HepG2 (cell line): ENCODE measurements at places on chromosomes 2 and 18. TPM values are rescaled to one million over a fixed set of nuclear protein-coding genes. Genes with fewer than 3 reads are reported as not detected.

DNA sequence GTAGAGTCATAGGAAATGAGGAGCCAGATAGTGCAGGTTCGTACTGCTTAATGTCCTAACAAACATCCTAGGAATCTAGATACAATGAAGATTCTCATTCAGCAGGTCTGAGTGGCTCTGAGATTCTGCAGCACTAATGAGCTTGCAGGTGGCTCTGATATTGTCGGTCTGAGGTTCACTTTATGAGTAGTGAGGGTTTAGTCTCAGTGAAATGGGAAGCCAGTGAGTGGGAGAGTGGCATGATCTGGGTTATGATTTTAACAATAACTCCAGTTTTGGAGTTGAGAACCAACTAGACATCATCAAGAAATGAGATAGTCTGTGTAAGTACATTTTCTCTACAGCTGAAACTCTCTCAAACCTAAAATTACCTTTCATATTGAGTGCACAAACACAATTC lies 166.8 kb upstream of the SP5 start:
- no peak overlapping the region for H3K4me3 ChIP-seq
- H3K4me1 ChIP-seq: no peaks in the 10 kb centered on the region
- H3K36me3 ChIP-seq: no peaks in the 10 kb centered on the region

GRCh38 chr2:174495365-174496012 lies 8.7 kb upstream of the GPR155 start:
- no peaks in the 10 kb centered on the region for H3K4me1 ChIP-seq
- no peak overlapping the region for H3K4me3 ChIP-seq
- peaks cover 24% of the 10 kb centered on the region; the same call in 2 of the 3 replicates for H3K27me3 ChIP-seq
- no peak for DNase-seq
- H3K27ac ChIP-seq: no peak overlapping the region

The PSMA8 gene
- total RNA-seq: not detected in 2 replicates

DNA sequence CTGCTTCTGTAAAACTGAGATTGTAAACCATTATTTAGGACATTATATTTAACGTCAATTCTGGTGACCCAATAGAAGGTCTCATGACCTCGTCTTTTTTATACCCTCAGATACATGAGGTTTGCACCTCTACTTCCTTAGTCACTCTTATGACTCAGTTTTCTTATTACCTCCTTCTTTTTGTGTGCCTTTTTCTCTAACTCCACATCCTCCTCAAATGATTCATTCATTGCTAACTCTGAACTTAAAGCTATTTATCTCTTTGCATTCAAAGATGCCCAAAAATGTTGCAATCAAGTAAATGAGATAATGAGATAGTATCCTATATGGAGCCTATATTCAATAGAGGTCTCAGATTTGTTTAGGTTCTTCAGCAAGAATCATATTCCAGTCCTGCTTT lies 121.0 kb upstream of the KYNU start:
- no peak overlapping the region for H3K4me3 ChIP-seq
- H3K27me3 ChIP-seq: no peaks in the 10 kb centered on the region
- DNase-seq: no peak
- H3K4me1 ChIP-seq: no peaks in the 10 kb centered on the region; the same call in 1 of the 2 replicates
- no peak overlapping the region for H3K27ac ChIP-seq

The CD8B gene
- total RNA-seq: not detected in 2 replicates

GRCh38 chr2:152037743-152038435 lies 61.0 kb downstream of the CACNB4 start:
- H3K4me3 ChIP-seq: no peak overlapping the region
- H3K36me3 ChIP-seq: no peaks in the 10 kb centered on the region
- H3K27ac ChIP-seq: no peak overlapping the region
- no peak for DNase-seq

The TGFBRAP1 gene
- total RNA-seq: 22.9 and 27.0 TPM in 2 replicates

The TXNDC2 gene
- total RNA-seq: not detected in 2 replicates

DNA sequence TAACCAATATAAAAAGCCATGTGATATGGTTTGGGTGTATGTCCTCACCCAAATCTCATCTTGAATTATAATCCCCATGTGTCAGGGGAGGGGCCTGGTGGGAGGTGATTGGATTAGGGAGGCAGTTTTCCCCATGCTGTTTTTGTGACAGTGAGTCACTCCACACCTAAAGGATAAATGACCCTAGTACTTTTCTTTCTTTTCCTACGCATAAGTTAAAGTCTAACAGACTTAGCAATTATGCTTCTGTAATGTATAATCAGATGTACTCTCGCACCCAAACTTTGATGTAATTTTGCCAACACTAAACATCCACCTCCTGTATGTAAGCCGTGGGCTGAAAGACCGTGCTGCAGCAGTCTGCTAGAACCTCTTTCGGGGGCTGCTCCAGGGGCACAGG lies 97.2 kb upstream of the DSEL start:
- no peak for DNase-seq
- H3K4me3 ChIP-seq: no peak overlapping the region
- no peaks in the 10 kb centered on the region for H3K4me1 ChIP-seq
- H3K27me3 ChIP-seq: no peaks in the 10 kb centered on the region
- no peak overlapping the region for H3K27ac ChIP-seq

DNA sequence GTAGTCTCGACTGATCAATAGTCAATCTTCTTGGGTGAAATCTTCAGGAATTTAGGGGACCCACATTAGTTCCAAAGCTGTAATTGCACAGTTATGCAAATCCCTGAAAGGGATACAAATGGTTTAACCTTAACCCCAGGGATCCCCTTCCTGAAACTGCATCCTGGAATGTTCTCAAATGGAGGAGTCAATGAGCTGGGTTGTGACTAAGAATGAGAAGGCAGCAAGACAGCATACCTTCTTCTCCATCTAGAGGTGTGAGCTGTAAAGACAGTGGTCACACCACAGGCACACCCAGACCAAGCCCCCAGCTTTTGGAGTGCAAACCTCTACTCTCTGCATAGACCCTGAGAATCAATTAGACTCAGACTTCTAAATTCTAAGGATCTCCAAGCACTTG lies 164.7 kb upstream of the MEIS1 start:
- no peak for DNase-seq
- no peak overlapping the region for H3K4me3 ChIP-seq
- H3K36me3 ChIP-seq: no peaks in the 10 kb centered on the region
- peaks cover 16% of the 10 kb centered on the region for H3K4me1 ChIP-seq
- H3K27me3 ChIP-seq: no peaks in the 10 kb centered on the region
- H3K27ac ChIP-seq: no peak overlapping the region

DNA sequence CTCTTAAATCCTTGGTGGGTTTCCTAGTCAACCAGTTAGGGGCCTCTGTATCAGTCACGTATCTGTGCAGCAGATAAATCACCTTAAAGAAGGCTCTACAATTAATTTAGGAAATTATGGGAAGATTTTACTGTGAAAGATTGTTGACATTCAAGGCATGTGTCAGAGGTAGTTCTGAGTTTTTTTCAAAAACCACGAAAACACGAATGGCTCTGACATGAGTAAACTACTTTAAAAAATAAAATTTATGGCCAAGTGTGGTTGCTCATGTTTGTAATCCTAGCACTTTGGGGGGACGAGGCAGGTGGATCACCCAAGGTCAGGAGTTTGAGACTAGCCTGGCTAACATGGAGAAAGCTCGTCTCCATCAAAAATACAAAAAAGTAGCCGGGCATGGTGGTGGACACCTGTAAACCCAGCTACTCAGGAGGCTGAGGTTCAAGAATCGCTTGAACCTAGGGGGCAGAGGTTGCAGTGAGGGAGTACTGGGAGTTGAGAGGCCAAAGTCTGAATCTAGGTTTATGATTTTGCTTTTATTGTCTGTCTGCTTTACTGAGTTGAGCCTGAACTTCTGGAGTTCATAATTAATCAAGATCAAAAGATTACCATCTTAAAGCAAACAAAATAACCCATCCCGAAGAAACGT lies 77.1 kb downstream of the SPRED2 start:
- H3K27me3 ChIP-seq: no peaks in the 10 kb centered on the region
- H3K4me1 ChIP-seq: peaks cover 89% of the 10 kb centered on the region
- no peak overlapping the region for H3K4me3 ChIP-seq
- H3K36me3 ChIP-seq: peaks cover 2% of the 10 kb centered on the region; the same call in 1 of the 2 replicates
- no peak overlapping the region for H3K27ac ChIP-seq

- peak; percentile 18 for DNase-seq
- peaks cover 5% of the 10 kb centered on the region; the same call in 1 of the 2 replicates for H3K4me1 ChIP-seq
- no peaks in the 10 kb centered on the region for H3K27me3 ChIP-seq
- H3K4me3 ChIP-seq: no peak overlapping the region
- H3K27ac ChIP-seq: no peak overlapping the region
- H3K36me3 ChIP-seq: no peaks in the 10 kb centered on the region
These were observed 127.4 kb downstream of the DPP4 start for GRCh38 chr2:161946489-161947107.

DNA sequence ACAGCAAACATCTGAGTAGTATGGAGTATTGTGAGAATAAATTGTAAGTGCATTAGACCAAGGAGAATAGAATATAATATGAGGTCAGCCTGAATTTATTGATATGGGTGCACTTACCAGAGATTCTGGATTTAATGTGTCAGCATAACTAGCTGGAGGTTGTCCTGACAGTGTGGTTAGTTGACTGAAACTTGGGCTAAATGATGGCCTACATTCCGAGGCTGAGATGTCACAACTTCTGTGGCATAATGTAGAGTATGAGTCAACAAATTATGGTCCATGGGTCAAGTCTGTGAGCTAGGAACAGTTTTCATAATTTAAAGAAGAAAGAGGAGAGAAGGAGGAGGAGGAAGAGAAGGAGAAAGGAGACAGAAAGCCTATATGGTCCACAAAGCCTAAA lies 127.6 kb downstream of the QPCT start:
- H3K4me3 ChIP-seq: no peak overlapping the region
- no peak for DNase-seq
- H3K27me3 ChIP-seq: no peaks in the 10 kb centered on the region
